NCI-H226 (cell line): ENCODE measurements at places on chromosomes 4 and X.

- no peak for DNase-seq
These were observed 390.3 kb downstream of the SH2D1A start for GRCh38 chrX:124736553-124737270.

GRCh38 chr4:176187624-176188023 lies 7.8 kb downstream of the SPATA4 start:
- DNase-seq, result peak; percentile 15

DNA sequence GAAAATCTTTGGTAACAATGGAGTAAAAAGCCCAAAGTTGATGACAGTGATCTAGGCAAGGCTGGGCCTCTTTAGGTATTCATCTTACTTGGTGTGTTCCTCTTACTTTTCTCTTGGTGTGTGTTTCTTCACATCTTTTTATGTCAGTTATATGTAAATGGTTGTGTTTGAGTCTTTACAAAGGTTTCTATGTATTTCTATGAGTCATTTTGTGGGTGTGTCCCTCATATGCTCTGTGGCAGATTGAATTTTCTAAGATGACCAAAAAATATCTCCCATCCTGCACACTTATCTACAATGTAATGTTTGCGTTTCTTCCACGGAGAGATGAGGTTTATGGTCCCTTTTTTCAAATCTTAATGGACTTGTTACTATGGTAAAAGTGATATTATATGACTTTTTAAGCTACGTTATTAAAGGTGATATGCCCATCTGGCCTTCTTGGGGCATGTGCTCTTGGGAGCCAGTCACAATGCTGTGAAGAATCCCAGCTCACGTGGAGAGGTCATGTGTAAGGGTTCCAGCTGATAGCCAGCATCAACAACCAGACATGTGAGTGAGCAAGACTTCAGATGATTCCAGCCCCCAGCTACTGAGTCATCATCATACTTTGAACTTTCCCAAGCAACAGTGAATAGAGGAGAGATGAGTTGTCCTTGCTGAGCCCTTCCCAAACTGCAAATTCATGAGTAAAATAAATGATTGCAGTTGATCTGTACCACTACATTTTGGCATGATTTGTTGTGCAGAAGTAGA lies 126.9 kb downstream of the CBLL2 start:
- DNase-seq, result peak; percentile 77

- no peak for DNase-seq
These were observed 105.4 kb upstream of the TLL1 start for GRCh38 chr4:165767671-165768070.

DNA sequence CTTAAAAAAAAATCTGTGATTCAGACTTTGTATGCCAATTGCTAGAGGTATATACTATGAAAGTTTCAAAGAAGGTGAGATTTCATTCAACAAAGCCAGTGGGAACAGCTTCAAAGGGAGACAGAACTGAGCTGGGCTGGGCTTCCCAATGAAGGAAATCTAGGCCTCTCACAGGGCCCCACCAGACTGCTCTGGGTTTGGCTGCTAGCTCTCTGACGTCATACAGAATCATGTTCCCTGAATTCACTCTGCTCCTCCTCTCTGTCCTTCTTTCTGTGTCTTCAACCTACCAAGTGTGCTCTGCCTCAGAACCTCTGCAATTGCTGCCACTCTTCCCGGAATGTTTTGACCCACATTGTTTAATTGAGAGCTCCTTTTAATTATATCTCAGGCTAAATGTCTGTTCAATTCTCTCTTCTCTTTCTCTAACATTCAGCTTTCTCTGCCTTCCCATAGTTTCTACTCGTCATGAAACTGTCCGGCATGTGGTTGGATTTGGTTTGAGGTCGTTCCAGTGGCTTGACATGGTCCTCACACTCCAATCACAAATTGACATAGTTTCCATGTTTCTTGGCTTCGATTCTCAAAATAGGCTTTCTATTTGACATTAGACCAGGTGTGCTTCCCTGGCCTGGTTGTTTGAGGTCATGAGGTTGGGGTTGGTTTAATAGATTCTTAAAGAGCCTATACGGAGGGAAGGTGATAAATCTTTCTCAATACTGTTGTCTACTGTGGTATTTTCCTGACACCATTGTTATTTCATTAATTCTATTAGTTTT lies 282.1 kb upstream of the EMCN start:
- no peak for DNase-seq

GRCh38 chr4:170662250-170662649 lies 572.5 kb upstream of the AADAT start:
- DNase-seq, result no peak

GRCh38 chr4:40747207-40747835 lies 2.4 kb upstream of the NSUN7 start:
- DNase-seq, result no peak

- no peak for DNase-seq
These were observed 18.3 kb downstream of the RNF175 start for GRCh38 chr4:153741541-153741940.
